Lower lobe of right lung (tissue), 2 donors: ENCODE measurements at places on chromosomes 12 and 14.
A peak's percentile ranks its signal among the peaks of the same experiment; 100 is the strongest.

DNA sequence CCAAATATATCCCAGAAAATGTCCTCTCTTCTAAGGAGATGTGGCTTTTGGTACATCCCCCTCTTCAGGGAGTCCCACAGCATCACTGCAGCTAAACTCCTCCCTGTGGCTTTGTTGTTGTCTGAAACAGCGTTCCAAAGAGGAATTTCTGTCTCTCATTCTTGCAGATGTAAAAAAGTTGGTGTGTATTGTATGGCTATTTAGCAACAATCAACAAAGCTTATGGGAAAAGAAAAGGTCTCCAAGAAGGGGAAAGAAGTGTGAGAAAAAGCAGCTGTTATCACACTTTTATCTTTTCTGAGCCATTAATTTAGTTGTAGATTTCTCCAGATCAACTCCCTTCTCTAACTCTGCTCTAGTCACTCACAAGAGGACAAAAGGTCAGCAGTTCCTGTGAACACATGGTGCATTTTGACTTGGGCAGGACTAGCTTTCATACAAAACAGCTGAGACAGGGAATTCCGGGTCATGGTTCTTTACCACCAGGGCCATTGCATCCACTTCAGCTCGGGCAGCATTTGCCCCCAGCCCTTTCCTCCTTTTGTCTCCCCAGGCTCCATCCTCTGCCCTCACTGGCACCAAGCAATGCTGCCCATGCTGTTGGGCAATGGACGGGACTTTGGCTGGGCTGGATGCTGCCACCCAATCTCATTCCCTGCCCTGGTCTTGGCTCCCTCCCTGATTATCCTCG lies 184.7 kb downstream of the TMX1 start:
- no peaks in the 10 kb centered on the region for H3K36me3 ChIP-seq
- no peak overlapping the region for H3K4me3 ChIP-seq
- H3K27ac ChIP-seq: no peak overlapping the region
- no peaks in the 10 kb centered on the region for H3K27me3 ChIP-seq

DNA sequence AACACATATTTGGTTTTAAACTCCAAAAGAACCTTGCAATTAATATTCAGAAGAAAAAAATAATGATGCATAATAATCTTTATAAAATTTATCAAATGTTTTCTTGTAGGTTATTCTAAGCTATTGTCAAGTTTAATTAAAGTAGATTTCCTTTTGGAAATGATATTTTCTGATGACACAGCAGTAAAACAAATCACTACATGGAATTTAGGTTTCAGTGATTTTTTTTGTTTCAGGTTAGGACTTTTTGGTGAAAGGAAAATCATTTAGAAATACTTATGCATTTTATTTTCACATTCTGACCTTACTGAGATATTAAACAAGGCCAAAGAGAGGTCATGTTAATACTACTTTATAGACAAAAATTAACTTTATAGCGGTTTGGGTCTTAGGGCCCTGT lies 1067.2 kb downstream of the TMTC2 start:
- no peak overlapping the region for H3K27ac ChIP-seq
- no peaks in the 10 kb centered on the region for H3K36me3 ChIP-seq
- DNase-seq: no peak
- no peak overlapping the region for H3K4me3 ChIP-seq
- no peaks in the 10 kb centered on the region for H3K27me3 ChIP-seq
- no peaks in the 10 kb centered on the region for H3K4me1 ChIP-seq

DNA sequence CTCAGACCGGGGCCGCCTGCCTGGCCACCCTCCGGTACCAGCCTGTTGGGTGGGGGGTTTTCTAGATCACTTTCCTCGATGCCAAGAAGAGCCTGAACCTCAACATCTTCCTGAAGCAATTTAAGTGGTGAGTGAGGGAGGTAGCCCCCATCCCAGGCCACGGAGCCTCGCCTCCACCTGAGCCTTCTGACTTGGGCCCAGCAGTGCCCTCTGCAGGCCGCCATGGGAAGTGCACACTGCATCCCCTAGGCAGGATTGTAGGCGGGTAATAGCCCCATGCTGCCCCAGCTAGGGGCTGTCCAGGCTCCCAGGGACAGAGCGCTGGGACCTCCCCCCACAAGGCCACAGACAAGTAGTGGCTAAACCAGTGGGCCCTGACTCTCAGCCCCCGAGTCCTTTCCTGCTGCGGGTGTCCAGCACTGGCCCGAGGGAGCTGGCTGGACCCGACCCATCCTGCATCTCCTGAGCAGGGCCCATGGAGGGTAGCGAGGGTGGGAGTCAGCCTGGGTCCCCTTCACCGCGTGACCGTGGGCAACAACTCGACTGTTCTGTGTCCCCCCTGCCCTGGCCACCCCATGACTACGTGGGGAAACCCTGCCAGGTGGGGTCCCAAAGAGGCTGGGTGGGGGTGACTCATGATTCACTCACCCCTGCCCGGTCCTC lies 15.3 kb upstream of the ADSS1 start:
- no peaks in the 10 kb centered on the region for H3K27me3 ChIP-seq
- H3K4me1 ChIP-seq: peaks cover 7% of the 10 kb centered on the region
- no peak overlapping the region for H3K4me3 ChIP-seq
- peaks cover 76% of the 10 kb centered on the region for H3K36me3 ChIP-seq
- peak; percentile 79 for DNase-seq
- no peak overlapping the region for H3K27ac ChIP-seq

- peaks cover 27% of the 10 kb centered on the region for H3K4me1 ChIP-seq
- peaks cover 56% of the 10 kb centered on the region for H3K27me3 ChIP-seq
- H3K4me3 ChIP-seq: peak overlapping the region; percentile 59
Observed at GRCh38 chr14:35535483-35536112, 1.6 kb downstream of the INSM2 start.

DNA sequence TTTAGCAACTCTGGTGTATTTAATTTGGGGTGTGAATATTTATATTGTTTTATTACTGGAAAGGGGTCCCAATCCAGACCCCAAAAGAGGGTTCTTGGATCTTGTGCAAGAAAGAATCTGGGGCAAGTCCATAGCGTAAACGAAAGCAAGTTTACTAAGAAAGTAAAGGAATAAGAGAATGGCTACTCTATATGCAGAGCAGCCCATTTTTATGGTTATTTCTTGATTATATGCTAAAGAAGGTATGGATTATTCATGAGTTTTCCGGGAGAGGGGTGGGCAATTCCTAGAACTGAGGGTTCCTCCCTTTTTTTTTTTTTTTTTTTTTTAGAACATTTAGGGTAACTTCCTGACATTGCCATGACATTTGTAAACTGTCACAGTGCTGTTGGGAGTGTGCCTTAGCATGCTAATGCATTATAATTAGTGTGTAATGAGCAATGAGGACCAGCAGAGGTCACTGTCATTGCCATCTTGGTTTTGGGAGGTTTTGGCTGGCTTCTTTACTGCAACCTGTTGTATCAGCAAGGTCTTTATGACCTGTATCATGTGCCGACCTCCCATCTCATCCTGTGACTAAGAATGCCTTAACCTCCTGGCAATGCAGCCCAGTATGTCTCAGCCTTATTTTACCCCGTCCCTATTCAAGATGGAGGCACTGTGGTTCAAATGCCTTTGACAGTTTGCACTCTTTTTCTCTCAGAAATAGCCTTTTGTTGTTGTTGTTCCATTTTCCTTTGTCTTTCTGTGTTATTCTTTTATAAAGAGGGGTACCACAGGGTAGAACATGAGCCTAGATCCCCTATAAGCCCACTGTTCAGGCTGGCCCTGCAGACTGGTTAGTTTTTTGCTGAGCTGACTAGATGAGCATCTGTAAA lies 75.5 kb upstream of the DCD start:
- no peaks in the 10 kb centered on the region for H3K36me3 ChIP-seq
- H3K27ac ChIP-seq: no peak overlapping the region
- no peak for DNase-seq
- H3K4me1 ChIP-seq: no peaks in the 10 kb centered on the region

DNA sequence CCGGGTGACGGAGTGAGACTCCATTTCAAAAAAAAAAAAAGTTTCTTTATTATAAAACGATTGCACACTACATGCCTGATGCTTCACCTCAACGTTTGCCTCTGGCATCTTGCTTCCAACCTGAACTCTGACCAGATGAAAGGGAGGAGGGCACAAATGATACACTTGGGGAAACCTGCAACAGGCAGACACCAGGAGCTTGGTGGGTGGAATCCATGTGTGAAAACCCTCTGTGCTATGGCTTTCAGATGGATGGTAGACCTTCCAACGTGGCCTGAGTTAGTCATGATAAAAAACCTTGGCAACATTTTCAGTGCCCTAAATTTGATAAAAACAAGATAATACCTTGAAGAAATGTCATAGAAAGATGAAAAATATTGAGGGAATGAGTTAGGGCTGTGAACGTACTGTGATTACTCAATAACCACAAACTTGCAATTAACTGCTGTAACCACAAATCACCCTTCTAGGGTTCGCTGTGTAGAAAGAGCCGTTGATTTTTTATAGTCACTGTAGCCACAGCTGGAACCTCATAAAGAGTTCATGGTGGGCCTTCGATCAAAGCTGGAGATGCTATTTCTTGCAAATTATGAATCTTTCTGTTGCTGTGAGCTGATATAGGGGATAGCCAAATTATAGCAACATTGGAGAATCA lies 26.1 kb upstream of the GZMB start:
- H3K36me3 ChIP-seq: no peaks in the 10 kb centered on the region
- no peaks in the 10 kb centered on the region for H3K27me3 ChIP-seq
- no peak overlapping the region for H3K27ac ChIP-seq
- H3K4me3 ChIP-seq: no peak overlapping the region

DNA sequence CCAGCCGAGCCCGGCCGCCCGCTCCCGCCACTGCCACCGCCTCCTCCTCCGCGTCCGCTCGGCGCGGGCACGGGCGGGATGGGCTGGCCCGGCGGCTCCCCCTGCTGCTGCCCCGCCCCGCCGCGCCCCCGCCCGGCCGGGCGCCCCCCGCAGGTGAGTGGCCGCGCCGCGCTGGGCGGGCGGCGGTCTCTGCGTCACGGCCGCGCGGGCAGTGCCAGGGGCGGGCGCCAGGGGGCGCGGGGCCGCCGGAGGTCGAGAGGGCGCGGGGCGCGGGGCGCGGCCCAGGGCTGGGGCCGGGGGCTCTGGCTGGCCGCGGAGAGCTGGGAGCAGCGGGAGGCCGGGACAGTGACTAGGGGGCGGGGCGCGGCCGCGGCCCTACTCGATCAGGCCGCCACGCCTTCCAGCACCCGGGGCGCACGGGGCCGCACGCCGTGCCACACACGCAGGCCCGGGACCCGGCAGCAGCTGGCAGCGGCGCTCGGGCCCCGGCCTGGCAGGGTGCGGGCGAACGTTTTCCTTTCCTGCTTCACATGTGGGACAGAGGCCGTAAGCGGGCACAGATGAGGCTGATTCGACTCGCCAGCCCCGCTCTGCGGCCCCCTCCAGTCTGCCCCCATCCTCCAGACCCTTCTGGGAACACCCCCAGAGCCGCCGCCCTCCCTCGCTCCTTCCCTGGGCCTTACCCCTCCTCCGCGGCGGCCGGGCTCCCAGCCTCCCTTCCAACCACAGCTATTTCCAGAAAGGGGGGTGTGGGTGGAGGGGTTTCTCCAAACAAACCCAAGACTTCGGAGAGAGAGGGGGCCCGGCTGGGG lies 2.4 kb upstream of the TNS2 start:
- H3K36me3 ChIP-seq: peaks cover 11% of the 10 kb centered on the region
- H3K4me3 ChIP-seq: peak overlapping the region; percentile 83
- no peaks in the 10 kb centered on the region for H3K27me3 ChIP-seq
- H3K4me1 ChIP-seq: peaks cover 72% of the 10 kb centered on the region
- H3K27ac ChIP-seq: peak overlapping the region; percentile 97

GRCh38 chr12:87849074-87849473 lies 180.1 kb downstream of the C12orf50 start:
- H3K27me3 ChIP-seq: no peaks in the 10 kb centered on the region
- H3K4me1 ChIP-seq: no peaks in the 10 kb centered on the region
- no peak overlapping the region for H3K4me3 ChIP-seq

GRCh38 chr12:106418970-106419369 lies 61.4 kb downstream of the POLR3B start:
- DNase-seq: no peak
- no peak overlapping the region for H3K27ac ChIP-seq
- H3K27me3 ChIP-seq: no peaks in the 10 kb centered on the region
- H3K4me1 ChIP-seq: no peaks in the 10 kb centered on the region
- H3K36me3 ChIP-seq: peaks cover 8% of the 10 kb centered on the region
- no peak overlapping the region for H3K4me3 ChIP-seq

GRCh38 chr12:42090899-42091298 lies 53.8 kb downstream of the GXYLT1 start:
- peaks cover 5% of the 10 kb centered on the region for H3K36me3 ChIP-seq
- no peaks in the 10 kb centered on the region for H3K27me3 ChIP-seq
- no peak overlapping the region for H3K4me3 ChIP-seq

GRCh38 chr14:31895206-31895605 lies 181.9 kb upstream of the ARHGAP5 start:
- H3K36me3 ChIP-seq: no peaks in the 10 kb centered on the region
- H3K27ac ChIP-seq: no peak overlapping the region
- H3K4me1 ChIP-seq: peaks cover 10% of the 10 kb centered on the region

GRCh38 chr12:113003636-113004035 lies 25.3 kb downstream of the OAS2 start:
- DNase-seq: no peak
- H3K4me3 ChIP-seq: no peak overlapping the region
- H3K27me3 ChIP-seq: no peaks in the 10 kb centered on the region
- H3K4me1 ChIP-seq: no peaks in the 10 kb centered on the region
- H3K27ac ChIP-seq: no peak overlapping the region

DNA sequence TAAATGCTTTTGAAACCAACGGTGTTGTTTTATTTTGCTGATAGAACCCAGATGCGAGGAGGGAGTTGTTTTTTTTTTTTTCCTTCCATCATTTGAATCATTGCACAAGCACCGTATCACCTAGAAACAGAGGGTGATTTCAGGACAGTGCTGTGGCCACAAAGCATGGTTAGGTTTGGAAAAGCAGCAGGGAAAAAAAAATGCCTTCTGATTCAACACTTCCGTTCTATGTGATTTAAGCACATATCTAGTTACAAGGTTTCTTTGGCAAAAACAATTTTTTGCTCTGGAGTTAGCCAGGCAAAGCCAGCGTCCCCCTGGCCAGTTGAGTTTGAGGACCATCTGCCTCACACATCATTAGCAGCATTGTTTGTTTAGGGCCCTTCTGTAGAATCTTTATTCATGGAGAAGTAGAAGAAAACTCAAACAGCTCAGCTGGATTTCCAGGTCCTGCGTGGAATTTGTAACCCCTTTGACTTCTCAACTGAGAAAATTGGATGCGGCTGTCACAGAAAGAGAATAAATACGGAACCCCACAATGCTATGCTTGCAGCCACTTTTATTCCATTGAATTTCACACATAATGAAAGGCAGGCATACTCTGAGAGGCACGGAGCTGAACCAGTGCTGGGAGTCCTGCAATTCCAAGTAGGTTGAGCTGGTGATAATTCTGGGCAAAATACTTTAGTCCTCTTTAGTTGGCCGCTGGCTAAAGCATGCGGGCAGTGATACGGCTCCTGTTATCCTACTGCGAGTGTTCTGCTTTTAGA lies 17.0 kb upstream of the WNT5B start:
- H3K4me3 ChIP-seq: no peak overlapping the region
- no peaks in the 10 kb centered on the region for H3K27me3 ChIP-seq
- peaks cover 16% of the 10 kb centered on the region for H3K4me1 ChIP-seq

GRCh38 chr14:24673059-24673458 lies 39.1 kb upstream of the GZMB start:
- H3K27me3 ChIP-seq: no peaks in the 10 kb centered on the region
- no peaks in the 10 kb centered on the region for H3K36me3 ChIP-seq
- no peak for DNase-seq
